ENCODE measurements at places on chromosomes 5 and 9.
A peak's percentile ranks its signal among the peaks of the same experiment; 100 is the strongest.

DNA sequence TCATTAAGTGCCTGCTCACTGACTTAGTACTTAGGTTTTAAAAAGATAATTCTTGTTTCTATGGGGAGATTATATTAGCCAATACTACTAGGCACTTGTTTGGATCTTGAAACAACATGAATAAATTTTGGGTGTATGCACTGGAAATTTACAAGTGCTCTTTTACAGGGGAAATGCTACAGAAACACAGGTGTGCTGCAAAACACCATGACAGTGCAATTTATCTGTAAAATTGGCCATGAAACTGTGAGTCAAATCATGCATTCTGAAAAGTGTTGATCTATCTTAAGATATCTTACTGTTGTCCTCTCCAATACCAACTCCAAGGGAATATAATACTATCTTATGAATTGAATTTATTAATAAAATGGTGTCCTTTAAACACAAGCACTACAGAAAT is 12.1 kb upstream of the PCDHB1 start:
- DNase-seq: no peak

DNA sequence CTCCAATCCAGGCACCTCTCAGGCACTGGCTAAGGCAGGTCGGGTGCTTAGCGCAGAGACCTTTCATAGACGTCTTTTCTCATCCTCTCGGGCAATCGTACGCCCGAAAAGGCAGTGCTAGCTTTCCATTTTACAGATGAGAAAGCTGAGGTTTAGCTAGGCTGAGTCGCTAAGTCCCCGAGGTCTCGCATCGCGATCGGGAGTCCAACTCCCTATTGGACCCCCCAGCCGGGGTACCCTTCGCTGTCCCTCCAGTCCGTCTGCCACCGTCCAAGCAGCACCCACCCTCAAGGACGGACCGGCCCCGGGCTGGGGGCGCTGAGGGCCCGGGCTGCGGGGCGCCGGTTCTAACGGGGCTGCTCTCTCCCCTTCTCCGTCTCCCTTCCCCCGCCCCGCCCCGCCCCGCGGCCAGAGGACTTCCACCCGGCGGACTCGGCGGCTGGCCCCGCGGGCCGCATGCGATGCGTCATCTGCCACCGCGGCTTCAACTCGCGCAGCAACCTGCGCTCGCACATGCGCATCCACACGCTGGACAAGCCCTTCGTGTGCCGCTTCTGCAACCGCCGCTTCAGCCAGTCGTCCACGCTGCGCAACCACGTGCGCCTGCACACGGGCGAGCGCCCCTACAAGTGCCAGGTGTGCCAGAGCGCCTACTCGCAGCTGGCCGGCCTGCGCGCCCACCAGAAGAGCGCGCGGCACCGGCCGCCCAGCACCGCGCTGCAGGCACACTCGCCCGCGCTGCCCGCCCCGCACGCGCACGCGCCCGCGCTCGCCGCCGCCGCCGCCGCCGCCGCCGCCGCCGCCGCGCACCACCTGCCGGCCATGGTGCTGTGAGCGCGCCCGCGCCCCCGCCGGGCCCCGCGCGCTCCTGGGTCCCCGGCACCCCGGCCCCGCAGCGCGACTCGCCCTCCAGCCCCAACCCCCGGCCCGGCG is 12.5 kb upstream of the EXOSC2 start:
- peak; percentile 35 for DNase-seq

- no peak for DNase-seq
Measured at GRCh38 chr9:86636519-86636918, 282.3 kb upstream of the TUT7 start.

DNA sequence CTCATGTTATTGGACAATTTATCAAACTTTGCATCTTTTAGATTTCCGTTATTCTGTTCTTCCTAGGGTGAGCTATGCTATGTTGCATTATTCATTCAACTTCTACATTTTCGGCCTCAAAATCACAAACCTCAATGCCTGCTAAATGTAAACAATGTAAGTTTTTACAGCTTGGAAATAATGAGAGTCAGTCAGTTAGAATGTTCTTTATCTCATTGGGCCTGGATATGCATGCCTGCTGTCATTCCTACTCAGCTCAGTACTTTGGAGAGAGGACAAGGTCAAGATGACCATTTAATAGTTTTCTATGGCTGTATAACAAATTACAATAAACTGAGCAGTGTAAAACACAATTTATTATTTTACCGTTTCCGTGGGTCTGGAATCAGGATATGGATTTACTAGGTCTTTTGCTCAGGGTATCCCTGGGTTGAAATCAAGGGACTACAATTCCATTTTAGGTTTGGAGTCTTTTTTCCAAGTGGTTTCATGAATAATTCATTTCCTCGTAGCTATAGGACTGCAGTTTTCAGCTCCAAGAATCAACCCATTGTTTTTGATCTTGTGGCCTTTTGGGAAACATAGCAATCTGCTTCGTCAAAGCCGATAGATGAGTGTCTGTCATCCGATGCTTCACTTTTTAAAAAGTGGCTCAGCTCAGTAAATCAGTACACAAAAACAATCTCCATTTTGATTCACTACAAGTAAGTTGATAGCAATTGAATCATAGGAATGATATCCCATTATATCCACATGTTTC is 1143.2 kb upstream of the CDH6 start:
- DNase-seq: no peak

DNA sequence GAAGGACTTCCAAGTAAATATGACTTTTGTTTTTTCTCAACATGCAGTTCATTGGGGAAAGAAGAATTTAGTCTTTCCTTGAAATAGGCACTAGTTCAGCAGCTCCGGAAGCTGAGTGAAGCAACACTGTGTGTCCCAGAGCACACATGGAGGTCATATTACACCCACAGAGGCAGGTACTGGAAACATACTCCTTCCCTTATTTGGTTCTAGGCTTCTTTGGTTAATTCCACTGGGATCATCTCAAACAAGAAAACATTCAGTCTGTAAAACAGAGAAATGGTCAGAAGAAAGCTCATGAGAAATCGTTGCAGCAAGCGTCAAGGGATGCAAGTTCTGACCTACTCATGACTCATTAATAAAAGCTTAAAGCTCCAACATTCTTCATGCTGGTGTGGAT is 175.1 kb upstream of the PCSK5 start:
- no peak for DNase-seq

DNA sequence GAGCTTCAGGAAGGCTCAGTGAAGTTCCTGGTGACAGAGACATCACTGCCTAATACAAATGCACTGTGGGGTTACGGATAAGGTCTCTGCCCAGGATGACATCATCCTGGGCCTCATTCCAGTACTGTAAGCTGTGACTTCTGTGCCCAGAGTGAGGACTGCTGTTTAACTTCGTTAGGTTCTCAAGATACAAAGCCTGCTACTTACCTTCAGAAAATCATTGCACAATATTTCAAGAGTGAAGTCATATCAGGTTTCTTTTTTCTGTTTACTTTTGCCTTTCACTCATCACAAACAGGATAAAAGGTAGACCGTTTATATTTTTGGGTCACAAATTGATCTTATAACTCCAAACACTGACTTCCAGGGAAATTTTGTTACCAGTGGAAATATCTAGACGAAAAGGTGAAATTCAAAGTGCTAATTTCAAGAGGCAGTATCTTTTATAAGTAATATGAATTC is 241.2 kb downstream of the PIK3R1 start:
- no peak for DNase-seq

- DNase-seq: no peak
Measured at GRCh38 chr5:113546703-113547183, 33.2 kb downstream of the YTHDC2 start.

GRCh38 chr9:127778280-127779135 is at the start of gene SH2D3C:
Gene SH2D3C, minus strand, starts transcription at chr9:127778666. Its CDS starts 39 bp downstream, at chr9:127778627.
- no peak for DNase-seq

GRCh38 chr9:123235448-123235847 is 32.9 kb downstream of the STRBP start:
- DNase-seq: no peak

DNA sequence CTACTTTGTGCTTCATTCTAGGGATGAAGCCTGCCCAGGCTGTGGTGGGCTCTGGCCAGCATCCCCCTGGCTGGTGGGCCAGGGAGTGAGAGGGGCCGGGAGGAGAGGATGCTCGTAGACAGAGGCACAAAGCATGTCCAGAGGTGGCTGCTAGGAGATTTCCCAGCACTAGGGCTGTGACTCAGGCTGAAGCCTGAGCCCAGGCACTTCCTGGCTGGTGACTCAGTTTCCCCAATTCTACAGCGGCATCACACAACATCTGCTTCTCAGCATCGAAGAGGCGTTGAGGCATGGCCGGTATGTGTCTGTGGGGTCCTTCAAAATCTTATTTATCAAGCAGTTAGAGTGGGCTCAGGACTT is 55.6 kb downstream of the DUSP1 start:
- no peak for DNase-seq

DNA sequence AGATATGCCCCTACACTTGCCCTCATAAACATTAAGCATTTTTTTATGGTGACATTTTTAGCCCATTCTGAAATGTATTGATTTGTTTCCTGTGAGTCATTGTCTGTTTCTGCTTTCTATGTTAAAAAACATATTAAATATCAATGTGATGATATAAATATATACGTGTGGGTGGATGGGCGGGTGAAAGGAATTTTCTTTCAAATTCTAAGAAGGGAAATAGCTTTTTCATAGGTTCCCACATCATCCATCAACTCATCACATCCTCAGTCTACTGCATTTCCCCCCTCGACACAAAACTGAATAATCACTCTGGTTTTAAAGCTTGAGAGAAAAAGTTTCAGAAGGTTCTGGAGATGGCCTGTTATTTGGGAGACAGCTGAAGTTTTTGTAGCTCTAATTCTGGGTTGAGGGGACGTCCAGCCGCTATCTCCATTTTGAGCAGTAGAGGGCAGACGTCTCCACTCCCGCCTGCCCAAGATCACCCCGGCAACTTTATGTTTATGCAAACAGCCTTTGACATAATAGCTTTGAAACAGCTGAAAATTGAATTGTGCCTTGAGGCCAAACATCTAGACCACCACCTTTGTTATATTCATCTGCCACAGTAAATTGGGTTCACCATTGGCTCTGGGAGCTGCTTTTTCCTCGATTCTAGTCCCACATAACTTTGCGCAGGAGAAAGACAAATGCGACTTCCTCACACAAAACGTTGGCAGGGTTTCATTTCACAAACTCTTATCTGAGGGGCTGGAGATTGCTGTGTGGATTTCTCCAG is 216.2 kb upstream of the CLINT1 start:
- peak; percentile 17 for DNase-seq

DNA sequence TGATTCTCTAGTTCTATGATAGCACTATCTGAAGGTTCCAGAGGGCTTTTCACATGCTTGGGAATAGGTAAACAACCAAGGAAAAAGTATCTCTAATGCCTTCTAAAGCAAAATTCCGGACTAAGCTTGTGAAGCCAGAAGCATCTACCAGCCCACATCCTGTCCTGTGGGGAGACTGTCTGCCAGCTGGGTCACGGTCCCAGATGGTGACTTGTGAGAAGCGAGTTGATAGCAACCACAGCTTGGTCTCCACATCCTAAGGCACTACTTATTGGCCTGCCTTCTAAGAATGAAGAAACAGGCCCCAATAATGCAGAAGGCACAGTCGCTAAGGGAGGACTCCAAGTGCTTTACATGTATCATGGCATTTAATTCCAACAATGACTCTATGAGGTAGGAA is 184.1 kb upstream of the ADRA1B start:
- DNase-seq: no peak

All from stimulated activated CD4-positive, alpha-beta T cell treated with anti-CD3 and anti-CD28 coated beads, Interleukin-1b, Interleukin-23, amount 100 ng/mL, for 1 hour (primary cell).